Stimulated activated CD8-positive, alpha-beta memory T cell treated with anti-CD3 and anti-CD28 coated beads, Interleukin-2, amount 100 ng/mL, for 1 hour (primary cell): ENCODE measurements at places on chromosomes 2 and 18.

GRCh38 chr2:43941966-43942365 is 53.8 kb downstream of the LRPPRC start:
- no peak for DNase-seq

DNA sequence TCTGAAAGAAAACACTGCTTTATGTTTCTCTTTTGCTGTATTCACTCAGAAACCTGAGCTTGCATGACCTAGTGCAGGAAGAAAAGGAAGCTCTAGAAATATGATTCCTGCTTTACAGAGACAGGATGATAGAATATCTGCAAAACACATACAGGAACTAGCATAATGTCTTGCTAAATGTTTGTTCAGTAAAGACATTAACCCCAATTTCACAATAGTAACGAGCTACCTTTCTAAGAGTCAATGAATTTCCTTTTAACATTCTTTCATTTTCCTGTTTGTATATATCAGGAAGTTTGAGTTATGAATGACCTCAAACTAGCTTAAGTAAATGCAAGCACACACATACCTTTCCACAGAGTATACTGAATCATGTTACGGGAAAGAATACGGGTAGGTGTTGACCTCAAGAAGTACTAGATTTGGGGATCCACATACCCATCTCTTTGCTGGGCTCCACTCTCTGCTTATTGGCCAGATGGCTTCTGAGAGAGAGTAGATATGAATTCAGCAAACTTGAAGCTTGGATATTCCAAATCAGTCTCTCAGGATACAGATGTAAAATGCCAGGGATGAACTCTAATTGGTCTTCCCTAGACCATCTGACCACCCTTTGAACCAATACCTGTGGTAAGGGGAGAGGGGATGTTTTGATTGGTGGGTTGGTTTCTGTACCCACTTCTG is 18.2 kb upstream of the ACSL3 start:
- no peak for DNase-seq

GRCh38 chr2:183671233-183671632 is 547.0 kb downstream of the NUP35 start:
- no peak for DNase-seq

- no peak for DNase-seq
These were observed 41.9 kb downstream of the ALK start for GRCh38 chr2:29879456-29879855.

DNA sequence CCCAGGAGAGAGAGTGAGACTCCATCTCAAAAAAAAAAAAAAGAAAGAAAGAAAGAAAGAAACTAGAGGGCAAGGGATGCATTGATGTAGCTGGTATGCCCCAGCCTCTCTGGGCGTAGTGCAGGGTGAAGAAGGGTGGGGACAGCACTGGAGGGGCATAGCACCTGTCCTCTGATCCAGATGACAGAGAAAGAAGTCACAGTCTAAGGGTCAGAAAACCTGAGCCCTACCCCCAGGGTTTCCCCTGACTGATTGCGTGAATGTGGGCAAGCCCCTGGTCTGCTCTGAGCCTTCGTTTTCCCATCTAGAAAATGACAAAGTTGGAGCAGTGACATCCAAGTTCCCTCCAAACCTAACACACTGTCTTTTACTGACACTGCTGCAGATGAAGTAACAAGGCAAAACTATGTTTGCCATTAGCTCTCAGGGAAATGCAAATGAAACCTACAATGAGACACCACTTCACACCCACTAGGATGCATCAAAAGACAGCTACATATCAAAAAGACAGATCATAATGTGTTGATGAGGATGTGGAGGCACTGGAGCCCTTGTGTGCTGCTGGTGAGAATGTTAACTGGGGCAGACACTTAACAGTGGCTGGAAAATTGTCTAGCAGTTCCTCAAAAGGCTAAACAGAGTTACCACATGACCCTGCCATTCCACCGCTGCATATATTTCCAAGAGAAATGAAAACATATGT is 19.5 kb upstream of the YWHAQ start:
- no peak for DNase-seq

DNA sequence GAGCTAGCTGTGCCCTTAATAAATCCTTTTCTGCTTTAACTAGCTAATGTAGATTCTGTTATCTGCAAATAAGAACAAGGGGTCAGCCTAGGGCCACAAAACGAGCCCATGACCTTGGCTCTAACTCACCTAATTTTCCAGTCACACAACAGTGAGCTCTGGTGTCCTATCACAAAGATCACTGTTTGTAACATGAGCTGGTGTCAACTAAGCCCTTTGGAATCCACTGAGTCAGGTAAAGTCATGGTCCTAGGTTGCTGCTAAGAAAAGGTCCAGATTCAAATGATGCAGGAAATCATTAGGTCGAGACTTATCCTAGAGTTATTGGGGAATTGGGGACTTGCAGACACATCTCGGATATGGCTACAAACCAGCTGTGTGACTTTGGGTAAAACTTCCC is 49.9 kb downstream of the ST8SIA5 start:
- no peak for DNase-seq

- no peak for DNase-seq
These were observed 154.5 kb downstream of the CLIP4 start for GRCh38 chr2:29269765-29270109.

DNA sequence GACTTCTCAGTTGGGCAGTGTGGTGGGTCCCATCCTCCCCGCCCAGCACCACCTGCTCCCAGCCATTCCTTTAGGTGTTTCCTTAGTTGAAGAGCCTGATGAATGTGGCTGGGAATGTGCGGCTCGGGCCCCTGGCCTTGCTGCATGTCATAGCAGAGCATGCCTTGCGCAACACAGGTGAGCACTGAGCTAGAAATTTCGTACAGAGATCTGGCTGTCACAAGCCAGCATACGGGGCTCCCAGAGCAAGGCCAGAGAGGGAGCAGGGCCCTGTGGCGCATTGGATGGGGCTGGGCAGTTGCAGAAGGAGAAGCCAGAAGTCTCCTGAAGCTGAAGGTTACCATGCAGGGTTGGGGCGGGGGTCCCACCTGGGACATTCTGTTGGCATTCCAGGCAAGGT is 129.7 kb downstream of the WDSUB1 start:
- no peak for DNase-seq

DNA sequence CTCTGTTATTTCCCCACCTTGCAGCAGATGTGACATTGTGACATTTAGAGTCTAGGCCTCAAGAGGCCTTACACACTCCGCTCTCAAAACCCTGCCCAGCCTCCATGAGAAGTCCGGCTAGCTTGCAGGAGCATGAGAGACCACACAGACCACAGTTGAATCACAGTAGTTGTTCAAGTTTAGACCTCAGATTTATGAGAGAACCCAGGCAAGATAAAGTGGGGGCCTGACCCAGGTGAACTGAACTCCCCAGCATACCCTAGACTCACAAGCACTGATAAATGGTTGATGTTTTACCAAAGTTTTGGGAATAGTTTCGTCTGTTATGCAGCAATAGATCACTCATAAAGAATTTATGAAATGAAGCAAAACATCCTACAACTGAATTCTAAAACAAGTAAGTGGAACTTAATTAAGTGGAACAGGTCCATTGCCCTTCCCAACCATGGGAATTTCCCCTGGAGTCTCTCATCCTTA is 4.7 kb upstream of the STAT1 start:
- no peak for DNase-seq

- DNase-seq = no peak
These were observed 105.3 kb downstream of the HDAC4 start for GRCh38 chr2:239295377-239296019.

DNA sequence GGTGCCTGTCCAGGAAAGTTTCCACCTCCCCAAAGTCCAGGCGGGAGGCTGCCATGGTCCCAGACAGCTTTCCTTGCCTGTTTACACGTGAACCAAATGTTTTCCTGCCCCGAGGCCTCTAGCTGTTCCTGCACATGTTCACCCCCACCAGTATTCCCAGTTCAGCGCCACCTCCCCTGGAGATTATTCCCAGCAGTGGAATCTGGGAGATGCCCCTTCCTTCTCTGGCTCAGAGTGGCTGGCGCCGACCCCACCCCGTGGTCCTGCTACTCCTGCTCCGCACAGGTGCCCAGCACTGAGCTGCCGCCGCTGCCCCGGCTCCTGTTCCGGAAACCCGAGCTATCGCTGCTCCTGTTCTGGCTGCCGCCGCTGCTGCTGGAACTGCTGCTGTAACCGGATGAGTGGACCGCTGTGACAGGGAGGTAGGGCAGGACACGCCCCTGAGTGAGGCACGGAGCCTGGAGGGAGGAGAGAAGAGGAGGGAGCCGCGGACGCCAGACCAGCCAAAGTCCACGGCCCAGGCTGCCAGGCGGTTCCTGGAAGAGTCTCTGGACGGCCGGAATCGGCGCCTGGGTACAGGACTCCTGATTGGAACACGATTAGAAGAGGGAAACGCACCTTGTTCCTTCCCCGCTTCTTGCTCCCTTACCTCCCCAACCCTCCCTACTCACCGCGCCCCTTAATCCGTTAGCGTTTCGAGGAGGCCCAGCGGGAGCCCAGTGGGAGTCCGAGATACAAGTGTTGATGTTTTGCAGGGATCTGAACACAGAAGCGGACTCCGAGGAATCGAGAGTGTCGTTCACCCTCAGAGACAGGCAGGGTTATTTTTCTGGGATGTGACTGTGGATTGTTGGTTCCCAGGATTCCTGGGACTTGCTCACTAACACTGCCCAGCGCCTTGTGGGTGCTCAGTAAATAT is at the start of gene PDE11A:
Gene PDE11A, minus strand, starts transcription at position 395 of the 919 bp plus-strand sequence. Its CDS starts 340 bp downstream, at position 55.
- DNase-seq = no peak

DNA sequence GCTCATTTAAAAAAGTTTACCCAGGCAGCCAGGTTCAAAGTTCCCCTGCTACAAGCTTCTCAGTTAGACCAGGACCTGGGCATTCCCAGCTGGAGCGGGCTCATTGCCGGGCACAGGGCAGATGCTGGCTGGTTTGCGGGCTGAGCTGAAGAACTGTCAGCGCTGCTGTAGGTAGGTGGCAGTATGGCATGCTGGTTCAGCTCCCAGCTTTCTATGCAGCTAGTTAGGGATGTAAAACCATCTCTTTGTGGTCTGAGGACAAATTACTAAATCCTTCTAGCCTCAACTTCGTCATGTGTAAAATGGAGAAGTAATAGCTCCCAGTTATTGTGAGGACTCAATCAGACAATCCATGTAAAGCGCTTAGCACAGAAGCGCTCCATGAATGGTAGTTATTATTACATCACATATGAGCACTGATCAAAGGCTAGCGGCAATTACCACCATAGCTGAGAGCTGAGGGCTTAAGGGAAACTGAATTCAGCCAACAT is 2.4 kb upstream of the LDLRAD4 start:
- DNase-seq = no peak

DNA sequence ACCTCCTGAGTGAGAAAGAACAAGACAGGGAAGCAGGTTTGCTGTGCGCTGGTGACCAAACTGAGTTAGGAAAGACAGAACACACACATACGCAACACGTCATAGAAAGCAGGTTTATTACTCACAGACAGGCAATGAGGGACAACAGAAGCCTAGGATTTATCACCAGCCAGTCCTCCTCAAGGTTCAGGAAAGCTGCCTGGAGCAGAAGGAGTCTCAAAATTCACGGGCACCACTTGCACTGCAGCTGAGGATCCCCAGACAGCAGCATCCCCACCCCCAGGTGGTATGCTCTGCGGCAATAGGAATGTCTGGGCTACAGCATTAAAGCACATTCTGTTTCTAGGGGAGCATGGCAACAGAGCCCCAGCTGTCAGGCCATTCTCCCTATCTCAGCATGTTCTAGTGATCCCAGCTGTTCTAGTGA is 284.4 kb upstream of the RGPD4 start:
- no peak for DNase-seq

- DNase-seq = no peak
These were observed 264.1 kb downstream of the CDH20 start for GRCh38 chr18:61597316-61597715.

DNA sequence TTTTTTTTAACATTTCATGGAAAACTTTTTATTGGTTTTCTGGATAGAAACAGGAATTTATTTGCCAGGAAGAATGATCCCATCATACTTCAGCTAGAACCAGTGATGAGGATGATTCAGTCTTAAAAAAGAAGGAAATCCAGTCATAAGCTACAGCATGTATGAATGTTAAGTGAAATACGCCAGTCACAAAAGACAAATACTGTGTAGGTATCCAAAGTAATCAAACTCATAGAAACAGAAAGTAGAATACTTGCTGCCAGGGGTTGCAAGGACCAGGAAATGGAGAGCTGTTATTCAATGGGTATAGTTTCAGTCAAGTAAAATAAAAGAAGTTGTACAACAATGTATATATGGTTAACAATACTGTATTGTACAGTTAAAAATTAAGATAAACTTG is 21.3 kb downstream of the PSME4 start:
- no peak for DNase-seq

DNA sequence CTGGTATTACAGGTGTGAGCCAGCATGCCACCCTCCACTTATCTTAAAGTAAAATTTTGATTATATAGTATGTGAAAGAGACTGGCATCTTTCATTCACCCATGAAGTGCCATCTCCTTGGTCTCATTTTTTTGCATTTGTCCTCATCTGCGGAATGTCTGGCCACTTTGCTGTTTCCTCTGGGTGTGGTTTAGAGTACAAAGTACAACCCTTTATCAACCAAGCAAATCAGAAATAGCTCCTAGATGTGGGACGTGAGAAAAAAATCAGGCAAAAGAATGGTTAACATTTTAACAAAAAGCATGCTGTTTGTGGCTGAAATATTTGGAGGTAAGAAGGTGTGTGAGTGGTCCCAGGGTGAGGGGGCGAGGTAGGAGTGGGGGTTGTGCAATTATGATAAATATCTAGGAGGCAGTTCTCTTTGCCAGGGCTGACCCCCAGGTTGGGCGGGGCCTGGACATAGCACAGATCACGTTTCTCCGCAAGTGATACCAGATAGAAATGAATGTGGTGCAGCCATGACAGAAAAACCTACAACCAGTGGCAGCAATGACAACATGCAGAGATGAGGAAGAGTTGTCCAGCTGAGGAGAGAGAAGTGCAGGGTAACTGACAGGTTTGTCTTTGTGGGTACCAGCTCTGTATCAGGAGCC is 115.8 kb upstream of the SERTAD2 start:
- DNase-seq = no peak

GRCh38 chr18:53909668-53910067 is 314.8 kb downstream of the MBD2 start:
- no peak for DNase-seq

GRCh38 chr2:100778637-100779450 is 41.1 kb upstream of the NPAS2 start:
- DNase-seq = no peak

DNA sequence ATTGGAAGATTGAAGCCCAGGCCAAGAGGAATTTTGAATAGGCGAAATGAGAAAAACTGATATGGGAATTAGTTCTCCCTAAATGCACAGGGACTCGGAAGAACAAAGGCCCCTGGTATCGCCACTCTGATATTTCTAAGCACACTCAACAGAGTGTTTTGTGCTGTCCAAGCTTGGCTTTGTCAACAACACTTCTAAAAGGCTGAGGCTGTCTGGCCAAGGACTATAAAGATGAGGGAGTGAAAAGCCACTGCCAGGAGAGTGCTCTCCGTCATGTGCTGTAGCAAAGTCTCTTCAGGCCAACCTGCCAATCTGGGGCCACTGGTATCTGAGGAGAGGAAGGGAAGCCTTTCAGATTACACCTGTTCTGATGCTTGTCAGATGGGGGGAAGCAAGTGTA is 611.2 kb upstream of the PIK3C3 start:
- DNase-seq = no peak

- no peak for DNase-seq
These were observed 89.7 kb downstream of the LRP1B start for GRCh38 chr2:142041105-142041504.

- no peak for DNase-seq
These were observed 126.3 kb downstream of the ALPK2 start for GRCh38 chr18:58502628-58503027.

- DNase-seq = no peak
These were observed 976 bp downstream of the TNFAIP6 start for GRCh38 chr2:151358166-151358970.

GRCh38 chr2:60806988-60807681 is 51.1 kb downstream of the PAPOLG start:
- no peak for DNase-seq
